ENCODE measurements at places on chromosomes 1 and 21.

DNA sequence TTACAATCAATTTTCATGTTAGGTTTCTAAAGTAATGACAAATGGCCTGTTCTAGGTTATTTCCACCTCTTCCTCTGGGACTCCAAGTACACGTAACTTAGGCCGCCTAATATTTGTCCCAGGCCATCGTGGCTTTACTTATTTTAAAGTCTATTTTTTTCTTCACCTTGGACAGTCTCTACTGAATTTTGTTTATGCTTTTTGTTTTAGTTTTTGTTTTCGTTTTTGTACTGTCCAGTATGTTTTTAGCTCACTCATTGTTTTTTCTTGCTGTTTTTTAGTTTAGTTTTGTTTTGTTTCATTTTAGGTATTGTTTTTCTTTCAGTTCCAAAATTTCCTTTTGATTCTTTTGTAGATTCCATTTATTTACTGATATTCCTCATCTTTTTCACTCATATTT, 187.7 kb upstream of the RNPC3 start:
- DNase-seq: no peak

DNA sequence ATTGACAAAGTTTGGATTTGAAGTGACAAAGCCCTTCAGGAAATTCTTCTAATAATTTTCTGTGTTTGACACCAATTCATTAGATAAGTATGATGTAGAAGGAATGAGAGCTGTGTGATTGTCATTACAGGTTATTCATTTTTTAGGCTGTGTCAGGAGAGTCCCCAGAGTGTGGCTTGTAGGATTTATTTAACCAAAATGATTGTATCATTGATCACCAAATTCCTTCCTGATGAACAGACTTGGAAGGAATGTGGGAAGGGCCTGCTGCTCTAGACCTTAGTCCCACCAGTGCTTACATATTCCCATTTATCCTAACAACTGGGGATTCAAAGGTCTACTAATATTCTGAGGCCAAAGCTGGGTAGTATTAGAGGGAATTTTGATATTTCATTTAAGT, 383.3 kb upstream of the KAZN start:
- no peak for DNase-seq

DNA sequence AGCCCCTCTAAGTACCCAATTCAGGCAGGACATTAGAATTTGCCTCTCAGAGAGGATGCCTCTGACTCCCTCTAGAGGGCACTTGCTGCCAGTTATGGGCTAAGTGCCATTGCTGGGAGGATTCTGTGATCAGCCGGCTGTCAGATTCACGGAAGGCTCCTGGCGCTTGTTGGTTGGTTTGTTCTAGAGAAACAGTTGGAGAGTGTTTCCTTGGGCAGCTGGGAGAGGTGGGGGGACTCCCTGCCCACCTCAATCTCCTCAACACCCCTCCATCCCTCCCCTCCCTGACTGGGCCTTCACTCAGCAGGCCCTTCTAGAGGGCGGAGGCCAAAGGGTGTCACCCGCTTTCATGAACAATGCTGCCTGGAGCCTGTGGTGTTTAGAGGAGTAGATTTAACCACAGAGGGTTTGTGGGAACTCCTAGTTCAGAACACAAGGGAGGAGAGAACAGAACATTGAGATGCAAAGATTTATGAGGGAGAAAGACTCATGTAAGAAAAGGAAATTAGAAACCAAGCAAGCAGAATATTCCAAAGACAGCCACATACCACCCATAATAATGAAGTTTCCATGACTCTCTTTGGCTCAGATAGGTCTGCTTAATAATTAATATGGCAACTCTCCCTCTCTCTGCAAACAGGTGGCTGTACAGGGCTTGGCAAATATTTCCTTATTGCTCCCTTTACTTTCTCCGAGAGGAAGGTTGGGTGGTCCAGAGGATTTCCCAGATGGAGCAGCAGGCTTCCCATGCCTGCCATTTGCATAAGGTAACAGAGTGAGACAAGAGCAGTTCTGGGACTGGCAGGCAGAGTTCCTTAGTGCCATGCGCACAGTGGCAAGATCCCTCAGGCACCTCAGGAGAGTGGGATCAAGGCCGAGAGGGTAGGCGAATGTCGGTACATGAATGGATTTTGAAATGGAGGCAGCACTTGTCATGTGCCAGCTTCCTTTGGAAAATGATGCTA, 30.0 kb upstream of the ACP6 start:
- DNase-seq: peak; percentile 41

- no peak for DNase-seq
Observed at GRCh38 chr21:18403735-18404450, at the start of gene TMPRSS15. Gene TMPRSS15 (minus strand): TSS chr21:18403785. CDS start chr21:18403622, 163 bp downstream.

- no peak for DNase-seq
Observed at GRCh38 chr1:162580308-162580707, 18.8 kb downstream of the UAP1 start.

DNA sequence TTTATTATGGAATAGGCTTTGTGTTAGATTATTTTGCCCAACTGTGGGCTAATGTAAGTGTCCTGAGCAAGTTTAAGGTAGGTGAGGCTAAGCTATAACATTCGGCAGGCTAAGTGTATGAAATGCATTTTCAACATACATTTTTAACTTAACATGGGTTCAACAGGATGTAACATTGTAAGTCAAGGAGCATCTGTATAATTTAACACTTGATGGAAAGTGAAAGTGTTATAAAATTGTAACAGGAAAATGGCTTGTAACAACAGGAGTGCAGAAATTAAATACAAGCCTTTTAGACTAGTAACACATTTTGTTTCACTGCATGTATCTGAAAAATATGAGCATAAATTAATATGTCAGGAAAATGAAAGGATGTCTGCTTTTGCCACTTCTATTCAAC, 42.3 kb downstream of the B3GALNT2 start:
- no peak for DNase-seq

DNA sequence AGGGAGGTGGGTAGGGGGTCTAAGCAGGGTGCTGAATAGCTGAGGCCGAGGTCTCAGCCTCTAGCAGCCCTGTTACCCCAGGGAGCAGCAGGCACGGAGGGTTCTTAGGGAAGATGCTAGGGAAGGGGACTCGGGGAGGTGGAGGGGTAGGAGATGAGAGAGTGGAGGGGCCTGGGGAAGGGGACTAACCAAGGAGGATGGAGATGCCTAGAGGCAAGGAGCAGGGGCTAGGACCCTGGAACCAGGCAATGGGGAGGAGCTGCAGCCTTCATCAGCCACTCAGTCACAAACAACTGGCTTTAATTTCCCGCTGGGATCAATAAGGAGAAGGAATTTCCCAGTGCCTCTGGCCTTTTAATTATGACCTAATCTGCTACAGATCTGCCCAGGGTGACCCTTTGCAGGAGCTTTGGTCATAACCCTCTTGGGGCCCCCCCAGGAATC, 2.9 kb upstream of the CRABP2 start:
- DNase-seq: no peak

GRCh38 chr1:87144316-87144895, 184.3 kb upstream of the LMO4 start:
- no peak for DNase-seq

DNA sequence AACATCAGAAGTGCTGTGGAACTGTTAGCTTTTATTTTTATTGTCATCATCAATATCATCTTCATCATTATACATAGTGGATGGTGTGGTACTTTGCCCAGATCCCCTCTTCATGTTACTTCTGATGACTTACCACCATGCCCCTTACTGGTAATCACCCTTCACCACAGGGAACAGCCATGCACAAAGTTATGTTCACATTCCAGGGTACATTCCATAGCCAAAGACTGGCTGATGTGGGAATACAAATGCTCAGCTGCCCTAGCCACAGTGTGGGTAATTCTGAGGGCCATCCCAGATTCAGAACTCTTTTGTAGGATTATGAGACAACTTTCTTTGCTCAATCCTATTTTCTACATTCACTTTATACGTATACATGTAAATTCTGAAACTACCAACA, 691.3 kb upstream of the CXADR start:
- DNase-seq: no peak

DNA sequence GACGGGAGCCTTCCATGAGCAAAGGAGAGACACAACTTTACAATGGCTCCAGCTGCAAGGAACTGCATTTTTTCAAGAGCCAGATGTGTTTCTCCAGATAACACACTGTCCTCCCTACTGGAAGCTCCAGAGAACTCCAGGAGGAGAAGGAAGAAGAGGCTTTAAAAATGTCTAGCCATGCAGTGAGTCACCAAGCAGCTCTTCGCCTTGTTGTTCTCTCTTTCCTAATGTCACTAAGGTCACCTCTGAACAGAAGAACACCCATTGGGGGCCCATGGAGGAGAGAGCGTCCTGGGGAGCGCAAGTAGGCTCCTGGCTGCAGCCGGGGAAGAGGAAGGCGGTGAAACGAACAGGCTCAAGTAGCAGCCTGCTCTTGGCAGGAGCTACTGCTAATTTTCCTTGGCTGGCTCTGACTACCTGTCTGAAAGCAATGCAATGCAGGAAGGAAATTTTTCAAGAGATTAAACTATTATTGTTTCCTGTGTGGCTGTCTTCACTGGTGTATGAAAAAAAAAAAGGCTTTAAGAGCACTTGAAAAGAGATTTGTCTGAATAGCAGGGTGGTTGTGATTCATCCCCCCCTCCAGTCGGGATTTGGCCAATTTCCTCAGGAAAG, 321.9 kb downstream of the SETD4 start:
- no peak for DNase-seq

DNA sequence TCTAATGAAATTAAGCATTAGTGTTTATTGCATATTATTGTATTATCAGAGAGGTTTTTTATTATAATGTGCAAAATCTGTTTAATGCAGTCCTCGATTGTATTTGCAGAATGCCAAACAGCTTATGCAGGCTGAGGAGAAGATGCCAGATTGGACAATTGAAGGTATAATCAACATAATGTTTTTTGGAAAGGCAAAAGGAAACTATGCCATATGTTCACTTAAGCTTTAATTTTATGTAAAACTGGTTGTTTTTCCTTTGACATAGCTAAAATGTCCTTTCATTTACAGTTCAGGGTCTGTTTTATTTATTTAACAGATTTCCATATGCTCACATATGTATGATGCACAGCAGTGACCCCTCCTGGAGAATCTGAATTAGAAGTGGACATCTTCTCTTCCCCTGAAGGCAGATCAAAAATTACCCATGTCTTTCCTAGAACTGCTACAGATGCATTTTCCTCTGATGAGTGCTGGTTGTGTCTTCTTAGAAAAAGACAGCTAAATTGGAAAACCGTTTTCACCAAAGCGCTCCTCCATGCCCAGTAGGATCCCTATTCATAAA, 143.5 kb upstream of the USH2A start:
- DNase-seq: no peak

DNA sequence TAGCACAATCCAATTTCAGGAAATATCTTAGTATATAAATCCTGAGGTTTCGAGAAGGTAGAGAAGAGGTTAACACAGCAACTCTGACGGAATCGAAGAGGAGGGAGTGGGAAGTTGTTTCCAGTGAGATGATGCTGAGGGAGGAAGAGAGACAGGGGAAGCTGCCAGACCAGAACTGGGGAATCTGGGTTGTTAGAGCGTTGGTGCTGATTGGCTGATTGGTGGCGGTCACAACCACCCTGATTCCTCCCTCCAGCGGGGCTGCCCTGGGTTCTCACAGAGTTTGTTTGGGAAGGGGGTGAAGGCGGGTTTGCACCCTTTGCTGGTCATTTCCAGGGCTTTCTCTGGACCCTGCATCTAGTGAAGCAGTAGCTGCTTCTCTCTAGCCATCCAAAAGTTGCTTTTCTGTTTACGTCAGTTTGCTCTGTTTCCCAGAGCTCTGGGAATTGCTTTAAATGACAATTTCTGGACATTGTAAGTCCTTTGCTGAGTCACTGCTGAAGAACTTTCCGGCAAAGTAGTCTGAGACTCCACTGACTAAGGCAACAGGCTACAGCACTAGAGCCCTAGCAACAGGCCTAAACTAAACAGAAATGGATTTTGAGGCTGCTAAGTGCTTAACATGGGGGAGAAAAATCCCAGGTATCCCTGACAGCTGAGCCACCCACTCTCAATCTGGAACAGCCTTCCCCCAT, 90.1 kb downstream of the TENT5C start:
- no peak for DNase-seq

- no peak for DNase-seq
Observed at GRCh38 chr1:82858031-82858430, 1057.3 kb downstream of the ADGRL2 start.

GRCh38 chr1:233328142-233328921, 808 bp downstream of the MAP3K21 start:
- peak; percentile 10 for DNase-seq

- no peak for DNase-seq
Observed at GRCh38 chr1:2273401-2274090, 45.4 kb downstream of the SKI start.

- no peak for DNase-seq
Observed at GRCh38 chr1:47191940-47192457, 2.2 kb upstream of the PDZK1IP1 start.

DNA sequence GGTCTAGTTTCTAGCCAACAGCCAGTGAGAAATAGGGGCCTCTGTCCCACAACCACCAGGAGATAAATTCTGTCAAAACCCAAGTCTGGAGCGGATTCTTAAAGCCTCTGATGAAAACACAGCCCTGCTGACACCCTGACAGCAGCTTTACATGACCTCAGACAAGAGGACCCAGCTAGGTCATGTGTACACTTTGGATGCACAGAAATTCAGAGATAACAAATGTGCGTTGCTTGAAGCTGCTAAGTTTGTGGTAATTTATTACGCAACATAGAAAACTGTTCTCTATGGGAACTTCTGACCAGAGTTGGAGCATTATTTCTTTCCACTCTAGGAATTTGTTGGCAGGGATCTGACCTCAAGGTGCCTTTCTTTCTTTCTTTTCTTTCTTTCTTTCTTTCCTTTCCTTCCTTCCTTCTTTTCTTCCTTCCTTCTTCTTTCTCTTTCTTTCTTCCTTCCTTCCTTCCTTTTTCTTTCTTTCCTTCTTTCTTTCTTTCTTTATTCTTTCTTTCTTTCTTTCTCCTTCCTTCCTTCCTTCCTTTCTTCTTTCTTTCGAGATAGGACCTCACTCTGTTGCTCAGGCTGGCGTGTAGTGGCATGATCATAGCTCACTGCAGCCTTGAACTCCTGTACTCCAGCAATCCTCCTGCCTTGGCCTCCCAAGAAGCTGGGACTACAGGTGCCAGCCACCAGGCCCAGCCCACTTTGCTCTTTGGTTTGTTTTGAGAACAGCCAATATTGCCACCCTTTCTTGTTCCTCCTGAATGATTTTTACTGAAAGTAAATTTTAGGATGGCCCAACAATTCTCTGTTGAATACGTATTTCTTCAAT, 14.9 kb upstream of the HMGCS2 start:
- DNase-seq: no peak

DNA sequence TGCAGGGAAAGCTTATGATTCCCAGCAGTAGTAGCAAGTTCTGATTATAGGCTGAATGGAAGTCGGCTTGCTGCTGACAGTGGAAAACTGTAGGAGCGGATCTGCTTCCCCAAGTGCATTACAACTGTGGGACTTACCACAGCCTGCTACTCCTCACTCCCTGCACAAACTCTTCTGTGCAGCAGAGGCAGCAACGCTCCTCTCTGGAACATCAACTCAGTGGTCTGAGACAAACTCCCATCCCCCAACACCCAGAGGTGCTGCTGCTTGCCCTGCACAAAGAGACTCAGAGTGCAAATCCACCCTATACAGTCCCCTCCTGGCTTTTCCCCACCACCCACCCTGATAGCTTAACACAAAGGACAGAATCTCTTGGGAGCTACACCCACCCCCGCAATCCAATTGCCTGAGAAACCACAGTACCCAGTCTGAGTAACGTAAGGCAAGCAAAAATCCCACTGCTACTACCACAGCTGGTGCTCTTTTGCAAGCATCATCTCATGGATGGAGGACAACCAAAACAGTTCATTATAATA, 1455.2 kb downstream of the AMY1C start:
- DNase-seq: no peak

All from activated T-cell treated with anti-CD3 and anti-CD28 coated beads for 48 hours (primary cell).